NCI-H2029 treated with DMSO at 0.1 percent for 48 hours (cell line): ENCODE measurements at places on chromosomes 3 and 15.
A peak's percentile ranks its signal among the peaks of the same experiment; 100 is the strongest.

GRCh38 chr3:123712077-123712860, 127.4 kb upstream of the HACD2 start:
- no peak for DNase-seq

- no peak for DNase-seq
Measured at GRCh38 chr3:22392859-22393258, 641.8 kb upstream of the ZNF385D start.

GRCh38 chr3:137764563-137765309, 621 bp downstream of the SOX14 start:
- no peak for DNase-seq

DNA sequence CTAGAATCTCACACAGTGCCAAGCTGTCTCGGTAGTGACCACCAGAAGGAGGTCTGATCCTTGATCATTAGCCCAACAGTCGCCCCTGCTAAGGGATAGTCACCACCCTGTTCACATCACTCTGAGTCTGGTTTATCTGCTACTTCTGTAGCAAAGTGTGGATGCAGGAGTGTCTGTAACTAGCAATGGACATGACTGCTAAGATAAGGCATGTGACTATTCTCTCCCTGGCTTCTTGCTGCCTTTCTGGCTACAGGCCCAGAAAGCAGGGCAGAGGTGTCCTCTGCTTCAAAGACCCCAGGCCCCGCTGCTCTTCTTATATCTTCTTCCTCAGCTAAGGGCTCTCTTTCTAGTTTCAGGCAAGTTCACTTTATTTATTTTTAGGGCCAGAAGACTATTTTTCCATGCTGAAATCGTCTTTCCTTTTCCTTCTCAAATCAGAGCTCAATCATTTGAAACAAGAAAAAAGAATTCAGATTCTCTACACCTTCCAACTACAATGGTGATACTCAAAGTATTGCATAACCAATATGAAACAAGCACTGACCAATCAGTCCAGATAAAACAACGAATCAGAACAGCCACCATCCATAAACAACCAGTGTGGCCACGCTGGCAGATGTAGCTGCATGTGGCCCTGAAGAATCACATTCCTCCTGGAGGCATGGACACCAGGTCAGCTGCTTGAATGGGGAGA, 8.0 kb upstream of the KNG1 start:
- no peak for DNase-seq

DNA sequence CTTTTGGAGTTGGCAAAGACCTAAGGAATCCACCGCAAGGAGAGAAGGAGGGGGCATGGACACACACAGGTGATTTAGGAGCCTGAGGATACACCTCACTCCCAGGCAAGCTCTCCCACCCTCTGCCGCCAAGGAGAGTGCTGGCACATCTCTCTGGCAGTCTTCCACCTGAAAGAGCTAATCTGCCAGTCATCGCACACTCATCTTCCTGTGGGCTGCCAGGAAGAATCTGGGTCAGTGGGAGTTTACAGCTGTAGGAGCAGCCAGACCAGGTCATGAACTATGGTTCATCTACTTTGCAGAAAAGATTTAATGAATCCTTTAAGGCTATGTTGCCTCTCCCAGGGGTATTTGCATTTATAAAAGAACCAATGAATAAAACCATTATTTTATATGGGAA, 170.6 kb upstream of the TSC22D2 start:
- DNase-seq, result peak; percentile 70

- no peak for DNase-seq
Measured at GRCh38 chr15:81751816-81752545, 293.8 kb downstream of the MEX3B start.

DNA sequence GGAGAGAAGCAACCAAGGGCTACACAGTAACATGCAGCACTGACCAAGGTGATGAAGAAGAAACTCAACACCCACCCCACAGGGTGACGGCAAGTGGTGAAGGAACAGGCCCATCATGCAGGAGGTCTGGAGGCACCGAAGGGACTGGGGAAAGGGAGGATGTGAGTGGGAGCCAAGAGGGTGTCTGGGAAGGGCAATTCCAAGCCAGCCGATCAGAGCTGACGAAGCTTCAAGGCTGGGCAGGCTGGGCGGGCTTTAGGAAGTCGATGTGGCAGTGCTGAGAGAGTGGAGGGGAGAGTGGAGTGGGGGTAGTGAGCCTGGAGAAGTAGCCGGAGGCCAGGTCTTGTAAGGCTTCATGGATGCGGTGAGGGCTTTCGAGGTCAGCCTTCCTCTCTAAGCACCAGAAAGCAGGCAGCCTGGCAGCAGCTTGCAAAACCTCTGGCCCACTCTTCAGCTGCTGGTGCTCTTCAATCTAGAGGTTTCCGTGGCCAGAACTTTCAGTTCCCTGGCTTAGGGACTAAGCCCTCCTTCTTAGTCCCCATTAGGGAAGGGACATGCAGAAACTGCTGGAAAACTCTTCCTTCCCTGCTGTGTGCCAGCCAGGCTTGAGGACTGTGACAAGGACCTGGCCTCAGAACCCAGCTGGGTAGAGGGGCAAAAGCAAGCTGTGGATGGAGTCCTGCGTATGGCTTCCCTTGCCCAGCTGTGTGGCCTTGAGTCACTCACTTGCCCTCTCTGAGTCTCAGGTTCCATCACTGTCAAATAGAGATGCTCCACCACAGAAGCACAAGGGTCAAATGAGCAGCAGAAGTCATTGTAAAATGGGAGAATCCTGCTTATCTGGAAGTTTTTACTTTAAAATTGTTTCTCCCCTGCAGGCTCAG, 72.1 kb downstream of the TLE3 start:
- DNase-seq, result no peak

GRCh38 chr15:77737238-77738037, 104.7 kb upstream of the LINGO1 start:
- no peak for DNase-seq

DNA sequence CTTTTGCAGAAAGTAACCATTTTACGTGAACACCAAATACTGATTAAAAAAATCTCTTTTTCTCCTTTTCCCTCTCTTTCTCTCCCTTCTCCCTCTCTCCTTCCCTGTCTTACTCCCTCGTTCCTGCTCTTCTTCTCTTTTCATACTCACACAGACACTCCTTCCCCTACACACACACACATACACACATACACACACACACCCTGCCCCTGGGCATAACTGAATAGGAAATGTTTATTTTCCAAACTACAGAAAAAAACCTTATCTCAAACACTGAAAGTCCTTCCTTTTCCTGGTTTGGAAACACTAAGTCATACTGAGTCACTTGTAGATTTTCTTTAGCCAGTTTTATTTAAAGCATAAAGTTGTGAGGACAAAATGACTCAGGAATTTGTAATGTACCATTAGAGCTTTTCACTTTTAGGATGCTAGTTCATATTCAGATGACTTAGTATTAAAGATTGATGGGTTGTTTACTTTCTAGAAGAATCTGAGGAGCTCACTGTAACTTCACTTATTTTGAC, 62.4 kb downstream of the MBNL1 start:
- no peak for DNase-seq

DNA sequence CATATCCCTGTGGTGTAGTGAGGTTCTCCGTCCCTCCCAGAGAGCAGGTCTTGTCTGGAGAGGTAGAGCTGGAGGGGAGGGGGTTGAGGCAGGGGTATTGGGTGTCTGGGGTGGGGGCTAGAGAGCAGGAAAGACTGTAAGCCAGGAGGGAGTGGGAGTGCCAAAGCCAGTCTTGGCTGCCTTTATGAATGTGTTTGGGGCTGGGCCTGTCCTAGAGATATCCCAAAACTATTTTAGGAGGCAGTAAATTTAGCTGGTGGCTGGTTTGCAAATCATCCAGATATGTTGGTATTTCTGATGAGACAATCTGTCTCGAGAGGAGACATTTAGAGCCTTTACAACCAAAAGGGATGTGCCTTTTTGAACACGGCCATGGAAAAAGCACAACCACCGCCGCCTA, 166.6 kb downstream of the TLE3 start:
- DNase-seq, result no peak

- DNase-seq, result no peak
Measured at GRCh38 chr15:101556273-101556672, 66.8 kb upstream of the PCSK6 start.

DNA sequence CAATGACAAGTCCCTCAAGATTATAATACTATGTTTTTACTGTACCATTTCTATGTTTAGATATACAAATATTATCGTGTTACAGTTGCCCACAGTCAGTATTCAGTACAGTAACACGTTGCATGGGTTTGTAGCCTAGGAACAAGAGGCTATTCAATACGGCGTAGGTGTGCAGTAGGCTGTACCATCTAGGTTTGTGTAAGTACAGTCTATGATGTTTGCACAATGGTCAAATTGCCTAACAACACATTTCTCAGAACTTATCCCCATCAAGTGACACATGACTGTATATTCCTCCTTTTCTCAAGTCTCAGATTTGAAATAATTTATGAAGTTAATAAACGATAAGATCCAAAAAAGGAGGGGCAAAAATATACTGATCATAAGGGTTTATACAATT, 21.7 kb downstream of the ZDHHC3 start:
- DNase-seq, result no peak

DNA sequence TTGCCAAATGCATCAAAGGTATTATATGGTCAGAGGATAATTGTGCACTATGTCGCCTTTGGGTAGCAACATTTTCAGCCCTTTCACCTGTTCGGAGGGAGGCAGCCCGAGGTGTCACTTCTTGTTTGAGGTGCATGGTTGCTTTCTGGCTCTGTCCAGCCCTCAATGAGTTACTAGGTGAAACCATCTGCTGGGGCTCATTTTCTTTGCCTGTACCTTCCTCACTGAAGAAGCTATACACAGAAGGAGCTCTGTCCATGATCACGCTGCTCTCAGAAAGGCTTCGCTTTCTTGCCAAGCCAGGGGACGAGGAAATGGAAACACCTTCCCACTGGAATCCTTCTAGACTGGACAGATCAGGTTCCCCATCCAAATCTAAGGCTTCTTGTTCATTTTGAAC, 42.7 kb downstream of the ZNF106 start:
- no peak for DNase-seq

GRCh38 chr15:45162771-45163507, 24.8 kb downstream of the SHF start:
- DNase-seq, result peak; percentile 3

DNA sequence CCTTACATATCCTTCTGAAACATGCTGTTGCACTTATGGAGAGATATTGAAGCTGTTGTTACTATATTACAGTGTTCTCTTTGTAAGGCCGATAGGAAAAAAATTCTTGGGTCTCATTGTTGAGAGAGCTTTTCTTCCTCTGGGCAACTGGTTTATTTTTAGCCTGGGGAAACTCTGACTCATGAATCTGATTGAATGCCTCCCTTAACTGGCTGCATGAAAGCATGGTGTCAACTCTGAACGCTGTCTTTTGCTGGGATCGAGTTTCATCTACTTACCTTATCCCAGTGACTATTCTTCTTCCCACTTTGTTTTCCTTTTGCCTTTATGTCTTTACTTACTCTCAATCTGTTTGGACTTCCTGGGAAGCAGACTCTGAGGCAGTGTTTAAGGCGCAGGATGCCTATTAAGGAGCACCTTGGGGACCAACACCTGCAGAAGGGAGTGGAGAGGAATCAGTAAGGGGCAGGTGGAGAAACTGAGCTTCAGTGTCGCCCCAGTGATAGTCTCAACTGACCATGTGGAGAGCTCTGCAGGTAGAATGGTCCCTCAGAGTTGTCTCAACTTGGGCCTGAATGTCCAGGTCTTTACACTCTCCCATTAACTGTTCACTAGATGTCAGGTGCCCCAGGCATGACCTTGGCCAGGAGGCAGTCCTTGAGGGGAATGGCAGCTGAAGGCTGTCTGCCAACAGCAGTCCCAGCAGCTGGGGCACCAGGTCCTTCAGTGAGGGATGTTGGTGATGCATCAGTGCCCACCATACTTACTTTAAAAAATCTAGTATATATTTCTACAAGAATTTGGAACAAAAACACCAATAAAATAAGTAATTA, 88.9 kb upstream of the CCNL1 start:
- DNase-seq, result no peak

DNA sequence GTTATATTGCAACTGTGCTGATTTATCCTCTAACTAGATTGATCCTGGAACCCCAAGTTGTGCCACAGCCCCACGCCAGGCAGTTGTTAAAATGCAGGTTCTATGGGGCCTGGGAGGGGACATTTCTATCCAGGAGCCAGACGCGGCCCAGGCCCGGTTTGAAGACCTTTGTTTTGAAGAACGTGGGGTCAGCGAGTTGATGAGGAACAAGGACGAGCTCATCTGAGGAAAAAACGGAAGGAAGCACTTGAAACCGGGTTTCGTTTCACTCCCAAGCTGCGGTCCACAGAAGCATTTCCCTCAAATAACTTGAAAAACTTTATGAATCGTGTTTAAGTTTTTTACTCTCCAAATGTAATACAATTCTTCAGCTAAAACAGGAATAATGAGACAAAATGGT, 76.4 kb downstream of the CHSY1 start:
- DNase-seq, result no peak

- DNase-seq, result no peak
Measured at GRCh38 chr3:172467170-172467824, 19.0 kb upstream of the GHSR start.

DNA sequence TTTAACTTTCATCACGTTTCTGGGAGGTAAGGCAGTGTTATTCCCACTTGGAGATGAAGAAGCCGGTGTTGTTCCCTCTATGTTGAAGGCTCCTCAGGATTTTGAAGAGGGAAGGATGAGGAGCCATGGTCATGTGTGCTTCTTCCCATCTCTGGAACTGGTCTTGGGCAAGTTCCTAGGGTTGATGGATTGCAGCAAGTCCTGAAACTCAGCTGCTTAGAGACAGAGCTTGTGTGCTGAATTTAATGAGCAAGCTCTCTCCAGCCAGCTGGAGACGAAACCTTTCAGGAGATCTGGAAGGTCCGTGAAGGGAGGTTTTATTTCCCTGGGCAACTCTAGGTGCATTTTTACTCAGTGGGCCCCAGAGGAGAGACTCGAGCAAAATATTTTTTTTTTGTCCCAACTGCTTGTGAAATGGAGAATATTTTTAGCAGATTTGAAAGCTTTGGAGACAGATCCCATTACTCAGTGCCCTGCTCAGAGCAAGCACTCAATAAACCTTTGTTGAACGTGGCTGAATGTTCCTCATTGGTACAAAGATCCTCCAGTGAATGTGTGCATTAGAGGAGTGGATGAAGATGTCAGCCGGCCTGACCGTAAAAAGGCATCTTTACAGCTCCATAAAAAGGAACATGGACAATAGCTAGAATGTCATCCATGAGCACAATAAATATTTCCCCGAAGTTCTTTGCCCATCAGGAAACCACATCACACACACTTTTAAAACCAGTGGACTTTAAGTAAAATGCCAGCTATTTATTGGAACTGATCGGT, 55.6 kb upstream of the RGMA start:
- no peak for DNase-seq

DNA sequence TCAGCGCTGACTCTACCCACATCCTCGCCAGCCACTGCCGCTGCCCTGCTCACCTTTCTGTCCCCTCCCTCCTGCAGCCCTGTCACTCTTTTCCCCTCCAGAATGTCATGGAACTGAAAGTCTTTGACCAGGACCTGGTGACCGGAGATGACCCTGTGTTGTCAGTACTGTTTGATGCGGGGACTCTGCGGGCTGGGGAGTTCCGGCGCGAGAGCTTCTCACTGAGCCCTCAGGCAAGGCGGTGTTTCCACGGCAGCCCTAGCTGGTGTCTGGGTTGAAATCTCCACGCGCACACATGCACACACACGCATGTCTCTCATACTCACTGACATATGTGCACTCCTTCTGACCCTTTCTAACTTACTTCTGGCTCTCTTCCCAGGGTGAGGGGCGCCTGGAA, 2.0 kb downstream of the PLA2G4B start:
- DNase-seq, result no peak
